ENCODE measurements at places on chromosomes 7 and 10. TPM values are rescaled to one million over a fixed set of nuclear protein-coding genes. Genes with fewer than 3 reads are reported as not detected.

KAZALD1 gene
- 0.36 TPM for total RNA-seq

IL2RA gene
- 239 TPM for total RNA-seq

KCND2 gene
- not detected for total RNA-seq

IFIT1B gene
- not detected for total RNA-seq

C10orf143 gene
- 3.9 TPM for total RNA-seq

SLC26A5 gene
- total RNA-seq: not detected

LOXL4 gene
- total RNA-seq: not detected

C7orf33 gene
- not detected for total RNA-seq

WNT16 gene
- total RNA-seq: not detected

PKD2L1 gene
- total RNA-seq: 0.14 TPM

CCDC186 gene
- 15.6 TPM for total RNA-seq

NEUROG3 gene
- total RNA-seq: not detected

ARHGAP21 gene
- total RNA-seq: 30.0 TPM

RET gene
- total RNA-seq: 0.18 TPM

MGAM2 gene
- total RNA-seq: not detected

EPO gene
- total RNA-seq: not detected

HEPACAM2 gene
- not detected for total RNA-seq

RNF133 gene
- total RNA-seq: not detected

SCART1 gene
- 1.8 TPM for total RNA-seq

SPOCK2 gene
- 217 TPM for total RNA-seq

CTNNA3 gene
- total RNA-seq: not detected

NACAD gene
- 0.02 TPM for total RNA-seq

VAX1 gene
- not detected for total RNA-seq

MEOX2 gene
- not detected for total RNA-seq

SFTPA1 gene
- total RNA-seq: not detected

CDHR1 gene
- not detected for total RNA-seq

MYOZ1 gene
- not detected for total RNA-seq

H2BK1 gene
- 1.1 TPM for total RNA-seq

AUTS2 gene
- total RNA-seq: 3.3 TPM

MICU1 gene
- total RNA-seq: 29.2 TPM

EBLN1 gene
- total RNA-seq: not detected

ANKRD61 gene
- total RNA-seq: 0.18 TPM

FBXO24 gene
- total RNA-seq: 1.2 TPM

PIP4K2A gene
- 108 TPM for total RNA-seq

ICA1 gene
- total RNA-seq: 1.3 TPM

MEIG1 gene
- 0.70 TPM for total RNA-seq

RASSF4 gene
- 0.23 TPM for total RNA-seq

SGCE gene
- total RNA-seq: 1.4 TPM

CDNF gene
- 0.48 TPM for total RNA-seq

NPC1L1 gene
- total RNA-seq: not detected

C10orf67 gene
- not detected for total RNA-seq

GATA3 gene
- total RNA-seq: 163 TPM

GOLGA7B gene
- total RNA-seq: 5.6 TPM

TRIM74 gene
- 1.5 TPM for total RNA-seq

ITPRID1 gene
- not detected for total RNA-seq

GDI2 gene
- total RNA-seq: 259 TPM

ITGA8 gene
- total RNA-seq: not detected

STK32C gene
- total RNA-seq: 11.0 TPM

WASHC2C gene
- total RNA-seq: 39.9 TPM

EPHB6 gene
- total RNA-seq: 5.9 TPM

INSYN2A gene
- not detected for total RNA-seq

NKX1-2 gene
- total RNA-seq: not detected

C7orf57 gene
- 0.11 TPM for total RNA-seq

SCIN gene
- 0.11 TPM for total RNA-seq

PHYHIPL gene
- not detected for total RNA-seq

TAS2R4 gene
- 1.1 TPM for total RNA-seq

FAM25C gene
- total RNA-seq: not detected

EVX1 gene
- total RNA-seq: not detected

Measured in T-helper 2 cell treated with Interferon-gamma antibody and Interleukin-4, amounts not matched to agents 100 ng/mL and 5 ng/mL, for 36 hours (primary cell).